ENCODE measurements at places on chromosomes 3 and 15.

DNA sequence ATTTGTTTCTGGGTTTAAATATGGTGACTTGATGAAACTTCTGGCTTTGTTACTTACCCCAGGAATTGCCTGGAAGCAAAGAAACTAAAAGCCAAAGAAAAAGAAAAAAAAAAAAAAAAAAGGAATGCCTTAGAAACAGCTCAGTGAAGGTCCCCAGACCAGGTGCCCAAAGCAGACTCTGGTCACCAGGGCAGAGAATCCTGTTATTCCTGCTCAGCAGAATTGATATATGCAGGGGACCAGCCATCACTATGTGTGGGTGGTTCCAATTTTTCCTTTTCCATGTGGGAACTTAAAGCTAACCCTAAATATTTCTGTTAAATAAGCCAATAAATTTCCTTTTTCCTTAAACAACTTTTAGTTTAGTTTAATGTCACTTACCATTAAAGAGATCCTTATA, 100.8 kb upstream of the TPRG1 start:
- H3K27ac ChIP-seq = no peak overlapping the region
- DNase-seq = no peak
- H3K4me1 ChIP-seq = no peaks in the 10 kb centered on the region
- H3K36me3 ChIP-seq = no peaks in the 10 kb centered on the region
- no peak overlapping the region for H3K4me3 ChIP-seq
- H3K27me3 ChIP-seq = no peaks in the 10 kb centered on the region

DNA sequence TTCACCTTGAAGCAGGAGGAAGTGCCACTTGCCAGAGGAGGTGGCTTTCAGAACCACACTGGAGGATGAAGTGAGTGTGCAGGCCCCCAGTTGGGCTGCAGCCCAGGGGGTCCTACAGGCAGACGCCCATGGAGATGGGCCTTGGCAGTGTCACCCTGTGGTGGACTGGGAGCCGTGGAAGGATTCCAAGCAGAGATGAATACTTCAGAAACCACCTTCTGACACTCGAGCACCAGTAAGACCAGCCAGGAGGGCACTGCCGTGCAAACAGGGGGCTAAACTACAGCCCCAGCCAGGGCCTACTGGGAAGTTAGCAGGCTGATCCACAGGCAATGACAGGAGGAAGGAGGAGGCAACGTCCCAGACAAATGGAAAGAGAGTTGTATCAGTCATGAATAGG, 55.4 kb downstream of the VGLL4 start:
- H3K27ac ChIP-seq = no peak overlapping the region
- no peak overlapping the region for H3K4me3 ChIP-seq
- no peaks in the 10 kb centered on the region for H3K36me3 ChIP-seq
- H3K4me1 ChIP-seq = peaks cover 4% of the 10 kb centered on the region
- no peaks in the 10 kb centered on the region for H3K27me3 ChIP-seq
- DNase-seq = no peak

GRCh38 chr3:111073218-111073617, 1.6 kb downstream of the NECTIN3 start:
- DNase-seq = no peak
- H3K27me3 ChIP-seq = peaks cover 31% of the 10 kb centered on the region
- H3K36me3 ChIP-seq = no peaks in the 10 kb centered on the region
- H3K4me1 ChIP-seq = peaks cover 15% of the 10 kb centered on the region
- H3K4me3 ChIP-seq = no peak overlapping the region

DNA sequence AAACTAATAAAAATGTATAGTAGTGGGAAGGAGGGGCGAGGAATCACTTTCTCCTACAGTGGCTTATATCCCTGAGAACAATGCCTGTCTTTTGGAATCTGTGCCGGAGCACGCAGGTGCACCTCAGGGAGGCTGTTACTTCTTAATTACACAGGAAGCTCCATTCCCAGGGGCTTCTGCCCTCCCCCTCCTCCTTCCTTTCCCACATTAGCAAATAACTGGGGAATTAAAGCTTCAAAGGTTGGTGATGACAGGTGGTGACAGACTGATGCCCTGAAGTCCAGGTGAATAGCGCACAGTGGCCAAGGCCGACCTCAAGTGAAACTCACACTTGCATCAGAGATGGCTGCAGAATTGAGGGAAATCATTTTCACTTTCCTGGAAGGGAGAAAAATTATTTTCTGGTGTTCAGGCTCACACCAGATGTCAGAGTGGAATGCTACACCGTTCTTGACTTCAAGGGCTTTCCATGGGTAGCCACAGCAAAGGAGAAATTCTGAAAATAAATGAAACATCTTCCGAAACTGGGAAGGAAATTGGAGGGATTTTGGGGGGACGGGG, 3.7 kb downstream of the GRAMD2A start:
- H3K27ac ChIP-seq = no peak overlapping the region
- DNase-seq = no peak
- H3K27me3 ChIP-seq = peaks cover 40% of the 10 kb centered on the region
- peaks cover 9% of the 10 kb centered on the region for H3K36me3 ChIP-seq

DNA sequence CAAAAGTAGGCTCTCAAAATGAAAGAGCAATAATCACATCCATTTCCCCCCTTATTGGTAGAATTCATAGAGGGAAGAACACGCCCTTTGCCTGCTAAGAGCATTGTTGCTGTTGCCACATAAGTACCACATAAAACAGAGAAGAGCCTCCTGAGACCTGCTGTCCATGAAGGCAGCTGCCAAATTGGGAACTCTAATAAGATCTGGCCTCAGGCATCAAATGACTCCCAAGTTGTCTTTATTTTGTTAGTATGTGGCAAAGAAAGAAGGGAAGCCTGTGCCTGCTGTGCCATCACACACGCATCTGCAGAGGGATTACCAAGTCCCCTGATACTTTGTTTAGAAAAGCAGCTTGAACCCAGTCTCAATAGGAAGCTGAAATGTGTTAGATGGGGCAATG, 23.9 kb downstream of the VGLL3 start:
- no peaks in the 10 kb centered on the region for H3K4me1 ChIP-seq
- DNase-seq = no peak
- H3K27me3 ChIP-seq = no peaks in the 10 kb centered on the region
- no peak overlapping the region for H3K4me3 ChIP-seq

DNA sequence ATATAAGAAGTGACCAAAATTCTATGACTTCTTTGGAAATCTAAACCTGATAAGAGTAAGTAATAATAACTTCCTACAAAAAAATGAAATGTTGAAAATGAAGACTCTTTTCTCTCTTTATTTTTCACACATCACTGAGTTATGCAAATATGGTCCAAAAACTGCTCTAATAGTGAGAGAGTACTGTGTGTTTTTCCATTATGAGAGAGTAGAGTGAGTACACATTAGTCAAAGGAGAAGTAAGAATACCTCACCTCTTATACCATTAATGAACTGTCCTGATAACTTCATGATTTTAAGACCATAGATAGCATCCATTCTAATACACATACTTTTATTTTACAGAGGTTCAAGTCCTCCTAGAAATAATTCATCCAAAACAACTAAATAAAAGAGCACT, 1310.2 kb downstream of the SI start:
- H3K4me1 ChIP-seq = no peaks in the 10 kb centered on the region
- H3K4me3 ChIP-seq = no peak overlapping the region
- no peak overlapping the region for H3K27ac ChIP-seq
- no peak for DNase-seq
- no peaks in the 10 kb centered on the region for H3K36me3 ChIP-seq
- H3K27me3 ChIP-seq = no peaks in the 10 kb centered on the region

DNA sequence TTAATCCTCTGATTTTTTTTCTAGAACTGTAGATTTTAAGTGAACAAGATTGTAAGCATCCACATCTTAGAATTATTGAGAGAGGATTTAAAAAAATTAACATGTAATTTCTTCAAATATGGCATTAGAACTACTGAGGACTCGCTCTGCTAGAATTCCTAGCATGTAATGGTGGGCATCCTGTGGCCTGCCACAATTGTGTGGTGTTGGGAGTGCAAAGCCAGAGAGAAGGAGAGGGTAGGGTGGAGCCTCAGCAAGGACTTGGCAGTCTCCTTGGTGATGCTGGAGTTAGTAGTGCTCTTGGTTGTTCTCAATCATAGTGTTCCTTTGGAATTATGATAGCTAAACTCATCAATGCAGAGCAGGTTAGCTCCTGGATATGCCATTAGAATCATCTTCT, 443.9 kb upstream of the TBL1XR1 start:
- no peak overlapping the region for H3K27ac ChIP-seq
- H3K4me3 ChIP-seq = no peak overlapping the region
- H3K27me3 ChIP-seq = no peaks in the 10 kb centered on the region
- H3K4me1 ChIP-seq = peaks cover 23% of the 10 kb centered on the region
- DNase-seq = no peak
- no peaks in the 10 kb centered on the region for H3K36me3 ChIP-seq

GRCh38 chr3:149701206-149701976, 43.6 kb upstream of the WWTR1 start:
- DNase-seq = no peak
- H3K36me3 ChIP-seq = no peaks in the 10 kb centered on the region
- no peaks in the 10 kb centered on the region for H3K27me3 ChIP-seq
- no peak overlapping the region for H3K27ac ChIP-seq
- no peak overlapping the region for H3K4me3 ChIP-seq

DNA sequence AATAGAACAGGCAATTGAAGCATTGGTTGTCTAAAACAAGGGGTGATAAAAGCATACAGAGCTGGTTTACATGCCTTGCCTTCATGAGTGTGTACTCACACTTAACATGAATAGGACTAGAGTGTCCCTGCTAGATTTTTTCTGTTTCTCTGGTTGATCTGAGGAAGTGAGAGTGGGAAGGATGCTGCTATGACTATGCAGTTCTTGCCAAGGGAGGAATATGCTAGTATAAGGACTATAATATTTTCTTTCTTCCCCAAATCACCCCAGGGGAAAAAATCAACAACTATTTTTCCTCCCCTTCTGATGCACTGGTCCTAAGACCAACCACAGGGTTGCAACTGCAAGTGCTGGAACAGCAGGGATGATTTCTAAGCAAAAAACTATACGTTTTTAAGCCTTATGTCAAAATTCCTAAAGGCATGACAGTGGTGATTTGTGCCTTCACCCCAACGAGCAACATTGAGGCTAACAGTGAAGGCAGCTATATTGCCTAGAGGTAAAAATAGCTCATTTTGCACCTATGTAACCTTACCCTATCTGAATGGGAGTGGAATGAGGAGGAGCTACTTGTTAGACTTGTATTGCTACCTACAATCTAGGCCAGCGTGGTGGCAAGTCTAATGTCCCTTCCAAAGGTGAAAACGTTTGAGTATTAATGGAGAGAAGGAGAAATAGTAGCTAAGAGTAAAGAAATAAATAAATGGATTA, 33.5 kb upstream of the USP8 start:
- no peak overlapping the region for H3K4me3 ChIP-seq
- no peak overlapping the region for H3K27ac ChIP-seq
- no peaks in the 10 kb centered on the region for H3K4me1 ChIP-seq

GRCh38 chr3:146078031-146078430, 83.0 kb downstream of the PLOD2 start:
- no peak overlapping the region for H3K4me3 ChIP-seq
- H3K27me3 ChIP-seq = no peaks in the 10 kb centered on the region
- H3K4me1 ChIP-seq = no peaks in the 10 kb centered on the region
- no peak overlapping the region for H3K27ac ChIP-seq
- no peak for DNase-seq

GRCh38 chr15:36469311-36469966, 110.0 kb upstream of the CDIN1 start:
- no peak for DNase-seq
- H3K27me3 ChIP-seq = no peaks in the 10 kb centered on the region
- H3K27ac ChIP-seq = peak overlapping the region; percentile 38
- H3K4me3 ChIP-seq = no peak overlapping the region

DNA sequence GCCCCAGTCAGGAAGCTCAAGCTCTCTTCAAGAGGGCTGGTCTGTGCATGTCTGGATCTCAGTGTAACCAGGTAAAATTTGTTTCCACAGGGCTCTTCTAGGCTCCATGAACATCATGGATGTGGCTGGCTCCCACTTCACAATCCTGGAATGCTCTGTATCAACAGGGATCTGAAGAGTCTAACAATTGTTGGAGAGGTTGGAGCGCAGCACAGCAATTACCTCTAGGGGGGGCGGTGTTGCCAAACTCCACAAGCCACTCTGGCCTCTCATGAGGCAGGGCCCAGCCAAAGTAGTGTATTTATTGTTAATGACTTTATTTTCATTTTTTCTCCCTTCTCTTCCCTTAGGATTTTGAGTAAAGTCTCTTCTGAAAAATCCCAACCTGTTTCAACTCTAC, 6.1 kb upstream of the EIF2B5 start:
- no peak for DNase-seq
- H3K4me3 ChIP-seq = no peak overlapping the region
- H3K27me3 ChIP-seq = no peaks in the 10 kb centered on the region
- no peak overlapping the region for H3K27ac ChIP-seq

DNA sequence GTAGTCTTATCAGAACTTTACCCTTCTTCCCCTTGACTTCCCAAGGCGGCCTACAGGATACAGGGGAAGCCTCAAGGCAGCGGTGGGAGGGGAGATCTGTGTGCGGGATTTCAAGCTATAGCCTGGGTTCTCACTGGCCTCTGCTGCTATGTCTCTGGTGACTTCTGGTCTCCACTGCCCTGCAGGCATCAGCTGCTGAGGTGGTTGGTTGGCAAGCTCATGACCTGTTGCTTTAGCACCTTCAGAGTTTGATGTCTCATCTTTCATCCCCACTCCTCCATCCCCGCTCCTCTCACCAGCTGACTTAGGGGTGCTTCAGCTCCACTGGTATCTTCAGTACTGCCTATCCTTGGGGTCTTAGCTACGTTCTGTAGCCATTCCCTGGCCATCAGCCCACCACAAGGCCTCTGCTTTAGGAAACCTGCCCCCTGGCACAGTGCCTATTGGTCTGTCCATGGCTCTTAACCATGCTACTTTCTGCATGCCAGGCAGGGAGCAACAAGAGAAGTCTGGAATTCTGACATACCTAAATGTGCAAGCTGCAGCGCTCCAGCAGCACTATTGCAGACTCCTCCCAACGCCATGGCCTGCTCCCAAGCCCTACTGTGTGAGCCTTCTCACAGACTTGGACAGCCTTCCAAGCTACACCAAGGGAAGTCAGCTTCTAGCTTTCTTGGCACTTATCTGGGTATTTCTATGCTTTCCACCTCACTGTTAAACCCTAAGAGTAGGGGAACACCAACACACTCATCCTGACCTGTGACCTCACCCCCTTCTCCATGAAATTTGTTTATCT, 1.8 kb upstream of the YEATS2 start:
- no peak overlapping the region for H3K4me3 ChIP-seq
- H3K27ac ChIP-seq = no peak overlapping the region
- peaks cover 18% of the 10 kb centered on the region for H3K4me1 ChIP-seq
